ENCODE measurements at places on chromosomes 7 and 10. TPM values are rescaled to one million over a fixed set of nuclear protein-coding genes. Genes with fewer than 3 reads are reported as not detected.

- peak overlapping the region; percentile 84 for H3K27ac ChIP-seq
- H3K4me1 ChIP-seq: peaks cover 7% of the 10 kb centered on the region
- no peak overlapping the region for H3K4me3 ChIP-seq
- DNase-seq: no peak
These were observed 3.3 kb upstream of the ANKRD61 start for GRCh38 chr7:6027806-6028365.

GRCh38 chr10:35447693-35448407 is 111.5 kb downstream of the CCNY start:
- H3K4me1 ChIP-seq: peaks cover 8% of the 10 kb centered on the region
- DNase-seq: peak; percentile 58
- H3K27ac ChIP-seq: no peak overlapping the region
- no peak overlapping the region for H3K4me3 ChIP-seq
- no peaks in the 10 kb centered on the region for H3K27me3 ChIP-seq

GRCh38 chr7:14385074-14385473 is 395.6 kb upstream of the ETV1 start:
- no peaks in the 10 kb centered on the region for H3K4me1 ChIP-seq
- H3K4me3 ChIP-seq: no peak overlapping the region
- no peaks in the 10 kb centered on the region for H3K27me3 ChIP-seq
- no peaks in the 10 kb centered on the region for H3K36me3 ChIP-seq
- DNase-seq: no peak
- no peak overlapping the region for H3K27ac ChIP-seq

DNA sequence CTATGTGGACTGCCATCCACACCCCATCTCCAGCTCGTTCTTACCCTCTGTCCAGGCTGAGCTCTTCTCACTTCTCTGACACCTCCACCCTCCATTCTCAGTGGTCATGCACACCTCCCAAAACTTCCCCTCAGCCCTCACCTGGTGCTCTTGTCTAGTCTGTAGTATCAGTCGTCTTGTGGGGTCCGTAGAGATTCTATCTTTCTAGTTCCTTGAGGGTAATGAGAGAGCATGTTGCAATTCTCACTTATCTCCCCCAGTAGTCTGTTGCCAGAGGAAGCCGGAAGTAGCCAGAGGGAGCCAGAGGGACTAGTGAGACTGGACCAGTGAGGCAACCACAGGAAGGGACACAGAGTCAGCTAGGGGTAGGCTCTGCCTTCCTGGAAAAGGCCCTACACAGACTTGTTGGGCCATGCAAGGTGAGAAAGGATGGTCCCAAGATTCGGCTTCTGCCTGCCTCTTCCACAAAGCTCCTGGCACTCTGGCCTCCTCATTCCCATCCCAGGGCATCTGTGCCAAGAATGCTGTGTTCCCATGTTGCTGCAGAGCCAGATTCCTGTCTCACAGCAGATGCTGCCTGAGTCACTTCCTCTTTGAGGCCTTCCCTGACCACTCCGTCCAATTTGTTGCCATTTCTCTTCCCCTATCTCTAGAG is 50.6 kb upstream of the DUSP5 start:
- H3K27me3 ChIP-seq: no peaks in the 10 kb centered on the region
- H3K4me1 ChIP-seq: no peaks in the 10 kb centered on the region
- DNase-seq: no peak
- no peak overlapping the region for H3K27ac ChIP-seq
- H3K36me3 ChIP-seq: no peaks in the 10 kb centered on the region
- H3K4me3 ChIP-seq: no peak overlapping the region

DNA sequence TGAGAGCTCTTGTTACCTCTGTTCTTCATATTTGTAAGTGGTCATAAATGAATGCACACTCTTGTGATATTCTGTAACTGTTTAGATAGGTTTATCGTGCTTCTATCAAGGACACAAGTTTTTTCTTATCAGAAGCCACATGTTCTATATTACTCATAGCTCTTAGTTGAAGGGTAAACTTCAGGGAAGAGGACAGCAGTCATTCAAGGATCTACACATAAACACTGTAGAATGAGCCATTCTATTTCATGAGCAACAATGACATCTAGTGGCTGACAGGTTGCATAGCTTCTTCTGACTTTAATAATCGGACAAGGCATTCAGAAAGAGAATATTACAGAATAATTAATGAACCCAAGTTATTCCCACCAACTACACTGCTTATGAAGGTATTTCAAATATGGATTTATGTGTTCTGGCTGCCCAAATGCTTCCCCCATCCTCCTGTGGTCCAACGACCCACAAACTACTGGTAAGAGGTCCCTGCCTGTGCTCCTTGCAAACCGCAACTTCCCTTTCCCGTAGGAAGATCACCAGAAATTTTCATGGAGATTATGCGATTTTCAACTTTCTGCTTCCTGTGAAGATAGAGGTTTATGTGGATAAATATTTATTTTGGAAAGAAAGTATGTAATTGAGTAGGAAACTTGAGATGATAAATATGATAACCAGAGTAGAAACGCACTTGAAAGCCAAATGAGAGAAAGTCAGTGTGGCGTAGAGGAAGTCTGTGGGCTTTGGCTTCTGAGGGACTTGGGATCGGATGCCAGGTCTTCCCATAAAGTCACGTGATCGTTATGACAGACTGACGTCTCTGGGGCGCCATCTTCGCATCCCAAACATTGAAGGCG is 16.8 kb upstream of the ABCB5 start:
- no peak for DNase-seq
- H3K4me3 ChIP-seq: no peak overlapping the region
- H3K27me3 ChIP-seq: peaks cover 4% of the 10 kb centered on the region
- H3K36me3 ChIP-seq: no peaks in the 10 kb centered on the region
- H3K27ac ChIP-seq: no peak overlapping the region
- no peaks in the 10 kb centered on the region for H3K4me1 ChIP-seq

GRCh38 chr10:110498982-110499795 is 1.5 kb downstream of the DUSP5 start:
- no peaks in the 10 kb centered on the region for H3K36me3 ChIP-seq
- DNase-seq: peak; percentile 53
- H3K4me3 ChIP-seq: peak overlapping the region; percentile 44
- H3K4me1 ChIP-seq: peaks cover 7% of the 10 kb centered on the region
- H3K27ac ChIP-seq: peak overlapping the region; percentile 77

DNA sequence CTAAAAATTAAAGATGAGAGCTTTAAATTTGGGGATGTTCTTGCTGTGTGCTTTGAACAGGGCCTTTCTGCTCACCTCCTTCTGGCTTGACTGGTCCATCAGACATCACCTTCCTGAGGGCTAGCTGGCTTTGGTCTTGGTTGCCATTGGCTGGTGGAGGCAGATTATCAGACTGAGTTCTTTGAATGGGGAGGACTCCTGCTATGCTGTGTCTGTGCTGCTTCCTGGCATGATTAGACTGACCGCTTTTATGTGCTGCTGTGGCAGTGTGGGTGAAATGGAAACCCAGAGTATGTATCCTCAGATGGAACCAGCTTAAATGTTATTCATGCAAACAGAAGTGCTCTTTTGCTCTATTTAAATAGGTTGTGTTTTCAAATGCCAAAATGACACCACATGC is 341.6 kb downstream of the PCLO start:
- no peaks in the 10 kb centered on the region for H3K4me1 ChIP-seq
- DNase-seq: no peak
- H3K4me3 ChIP-seq: no peak overlapping the region

- no peaks in the 10 kb centered on the region for H3K36me3 ChIP-seq
- DNase-seq: no peak
- H3K27me3 ChIP-seq: no peaks in the 10 kb centered on the region
- no peak overlapping the region for H3K4me3 ChIP-seq
These were observed 15.0 kb downstream of the CYP51A1 start for GRCh38 chr7:92119213-92119759.

- H3K27ac ChIP-seq: no peak overlapping the region
- H3K27me3 ChIP-seq: no peaks in the 10 kb centered on the region
- H3K36me3 ChIP-seq: no peaks in the 10 kb centered on the region
- no peaks in the 10 kb centered on the region for H3K4me1 ChIP-seq
These were observed 183.9 kb downstream of the TCERG1L start for GRCh38 chr10:131127610-131128009.

- H3K4me3 ChIP-seq: no peak overlapping the region
- H3K4me1 ChIP-seq: no peaks in the 10 kb centered on the region
- H3K36me3 ChIP-seq: no peaks in the 10 kb centered on the region
- no peak overlapping the region for H3K27ac ChIP-seq
- peak; percentile 61 for DNase-seq
These were observed 88.7 kb upstream of the MYL10 start for GRCh38 chr7:101717628-101718357.

DNA sequence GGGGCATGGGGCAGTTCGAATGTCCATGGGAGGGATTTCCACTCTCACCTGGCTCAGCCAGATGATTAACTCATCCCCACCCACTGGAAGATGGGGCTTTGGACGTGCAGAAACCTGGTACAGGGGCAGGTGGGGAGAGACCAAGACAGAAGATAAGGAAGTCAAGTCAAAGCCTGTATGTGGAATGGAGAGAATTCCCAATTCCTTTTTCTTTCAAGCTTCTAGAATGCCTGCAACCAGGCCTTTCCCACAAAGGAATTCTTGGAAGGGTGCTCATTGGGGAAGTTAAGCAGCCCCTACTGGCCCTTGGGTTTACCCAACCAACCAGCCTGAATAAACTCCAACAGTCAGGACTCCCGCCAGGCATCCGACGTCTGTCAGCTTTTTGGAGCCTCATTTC is 39.1 kb downstream of the CCM2 start:
- no peak overlapping the region for H3K27ac ChIP-seq
- peaks cover 12% of the 10 kb centered on the region for H3K4me1 ChIP-seq
- no peaks in the 10 kb centered on the region for H3K27me3 ChIP-seq
- no peak overlapping the region for H3K4me3 ChIP-seq
- DNase-seq: no peak

GRCh38 chr7:7563813-7564212 is 2.9 kb upstream of the MIOS start:
- H3K36me3 ChIP-seq: no peaks in the 10 kb centered on the region
- H3K27ac ChIP-seq: no peak overlapping the region
- H3K27me3 ChIP-seq: no peaks in the 10 kb centered on the region
- no peak overlapping the region for H3K4me3 ChIP-seq
- DNase-seq: no peak
- no peaks in the 10 kb centered on the region for H3K4me1 ChIP-seq

- H3K4me1 ChIP-seq: no peaks in the 10 kb centered on the region
- no peak overlapping the region for H3K4me3 ChIP-seq
- DNase-seq: no peak
These were observed 36.0 kb upstream of the RSU1 start for GRCh38 chr10:16853201-16853600.

Gene WNT16
- total RNA-seq: 0.11 TPM

Gene NRAP
- total RNA-seq: 1.3 TPM

Gene ANAPC16
- 85.2 TPM for total RNA-seq

Gene LIPF
- total RNA-seq: not detected

Gene CACNA2D1
- 9.3 TPM for total RNA-seq
